ENCODE measurements at places on chromosomes 1 and 21.
A peak's percentile ranks its signal among the peaks of the same experiment; 100 is the strongest.

- no peak for DNase-seq
These were observed 201.8 kb upstream of the GREM2 start for GRCh38 chr1:240813720-240814119.

GRCh38 chr1:46379996-46380395 lies 14.1 kb upstream of the FAAH start:
- no peak for DNase-seq

DNA sequence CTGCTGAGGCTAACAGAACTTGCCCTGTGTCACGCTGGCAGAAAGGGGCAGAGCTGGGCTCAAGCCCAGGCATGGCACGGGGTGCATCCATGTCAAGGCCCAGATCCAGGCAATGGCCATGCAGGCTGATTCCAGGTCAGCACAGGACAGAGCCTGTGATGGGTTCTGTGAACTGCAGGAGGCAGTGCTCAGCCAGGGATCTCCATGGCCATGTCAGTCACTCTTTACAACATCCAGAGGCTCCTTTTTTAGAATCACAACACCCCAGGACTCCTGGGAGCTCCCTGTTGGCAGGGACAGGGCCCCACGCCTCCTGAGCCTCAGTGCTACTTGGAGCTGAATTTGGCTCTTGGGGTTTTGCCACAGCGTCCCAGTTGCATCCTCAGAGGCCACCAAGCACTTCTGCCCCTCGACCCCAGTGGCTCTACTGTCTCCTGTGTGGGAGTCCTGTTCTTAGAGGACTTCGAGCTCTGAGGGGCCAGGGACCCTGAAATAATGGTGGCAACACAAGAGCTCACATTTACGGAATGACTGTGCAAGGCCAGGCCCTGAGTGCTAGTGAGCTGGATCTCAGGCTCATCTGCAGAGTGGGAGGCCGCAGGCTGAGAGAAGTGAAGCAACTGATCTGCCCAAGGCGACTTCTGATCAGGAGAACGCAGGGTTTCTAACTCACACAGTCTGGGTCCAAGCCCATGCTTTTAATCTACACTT lies 211.5 kb downstream of the TRABD2B start:
- no peak for DNase-seq

GRCh38 chr1:203338335-203339036 lies 12.4 kb downstream of the FMOD start:
- DNase-seq = peak; percentile 45

DNA sequence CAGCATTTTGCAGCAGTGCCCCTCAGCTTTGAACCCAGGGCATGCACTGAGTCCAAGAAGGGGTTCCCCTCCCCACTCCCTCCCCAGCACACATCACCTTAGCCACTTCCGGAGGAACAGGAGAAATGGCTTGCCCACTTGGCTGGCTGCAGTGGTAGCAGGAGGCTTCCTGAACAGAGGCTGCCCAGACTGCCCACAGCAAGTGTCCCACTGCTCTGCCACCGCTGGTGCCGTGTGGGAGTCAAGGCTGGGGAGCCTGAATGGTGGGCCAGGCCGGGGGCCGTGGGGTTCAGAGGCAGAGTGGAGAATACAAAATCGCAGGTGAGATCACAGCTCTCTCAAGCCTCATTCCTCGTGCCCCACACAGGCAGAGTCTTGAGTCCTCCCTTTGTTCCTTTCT lies 34.5 kb downstream of the CD247 start:
- DNase-seq = no peak

Measured in amygdala (tissue), 56 donors.